ENCODE measurements at places on chromosomes 4 and X.

DNA sequence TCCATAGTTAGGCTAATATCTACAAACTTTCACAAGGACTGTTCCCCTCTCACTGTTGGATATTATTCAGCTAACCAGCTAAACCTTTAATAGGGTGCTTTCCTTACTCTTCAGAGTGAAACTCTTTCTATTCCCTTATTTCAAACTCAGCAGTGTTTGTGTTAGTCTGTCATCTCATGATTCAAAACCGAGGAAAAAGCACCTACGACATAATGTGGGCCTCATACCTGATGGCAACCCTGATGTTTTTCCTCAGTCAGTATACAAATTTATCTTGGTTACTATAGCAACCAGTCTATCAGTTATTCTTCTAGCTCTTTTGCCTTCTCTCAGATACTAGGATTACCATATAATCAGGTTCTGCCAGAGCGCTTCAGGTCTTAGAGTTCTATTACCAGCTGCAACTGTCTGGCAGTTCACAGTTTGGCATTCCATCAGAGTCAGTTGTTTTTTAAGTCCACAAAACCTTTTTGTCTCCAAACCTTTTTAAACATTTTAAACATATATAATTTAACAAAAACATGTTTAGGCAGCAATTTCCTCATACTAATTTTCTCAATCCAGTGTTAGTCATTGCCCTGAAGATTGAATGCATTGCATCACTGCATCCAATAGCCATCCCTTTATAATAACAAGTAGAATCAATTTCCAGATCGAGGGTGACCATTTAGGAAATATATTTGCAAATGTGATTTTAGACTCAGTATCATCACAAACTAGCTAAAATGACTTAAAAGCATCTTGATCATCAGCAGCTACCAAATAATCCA is 7.4 kb downstream of the WDR44 start:
- DNase-seq: no peak

DNA sequence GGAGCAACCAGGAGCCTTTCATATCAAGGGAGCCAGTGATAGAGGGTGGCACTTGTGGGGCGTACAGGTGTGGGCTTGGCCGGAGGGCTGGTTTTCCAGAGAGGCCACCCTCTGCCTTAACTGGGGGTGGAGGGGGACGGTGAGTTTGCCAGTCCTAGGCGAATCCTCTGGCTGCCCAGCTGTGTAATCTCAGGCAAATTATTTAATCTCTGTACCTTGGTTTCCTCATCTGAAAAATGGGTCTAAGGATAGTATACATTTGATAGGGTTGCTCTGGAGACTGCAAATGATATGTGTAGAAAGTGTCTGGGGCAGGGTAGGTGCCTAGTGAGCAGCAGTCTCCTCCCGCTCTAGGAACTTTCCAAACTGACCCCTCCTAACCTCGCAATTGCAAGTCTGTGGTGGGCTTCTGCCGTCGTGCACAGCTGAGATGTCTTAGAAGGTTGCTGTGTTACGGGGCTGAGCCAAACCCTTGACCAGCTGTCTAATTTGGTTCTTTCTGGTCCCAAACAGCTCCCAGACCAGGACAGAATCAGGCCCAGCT is 3.8 kb upstream of the CXCR3 start:
- no peak for DNase-seq

- no peak for DNase-seq
Measured at GRCh38 chr4:53906606-53907190, 157.7 kb downstream of the CHIC2 start.

DNA sequence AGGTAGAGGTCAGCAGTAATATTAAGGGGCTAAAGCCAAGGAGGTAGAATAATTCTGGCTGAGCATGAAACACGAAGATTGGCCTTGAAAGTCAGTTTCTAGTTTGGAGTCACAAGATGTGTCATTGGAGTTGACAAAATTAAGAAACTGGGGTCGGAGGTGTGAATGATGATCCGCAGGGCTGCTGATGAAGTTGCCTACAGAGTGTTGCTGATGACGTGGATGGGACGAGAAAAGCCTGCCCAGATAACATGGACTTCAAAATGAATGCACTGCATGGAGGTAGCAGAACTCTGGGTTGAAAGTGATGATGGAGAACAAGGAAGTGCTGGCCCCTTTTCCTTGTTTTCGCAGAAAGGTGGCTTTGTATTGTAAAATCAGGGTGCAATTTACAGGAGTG is 60.5 kb downstream of the DTHD1 start:
- DNase-seq: no peak

GRCh38 chr4:11111876-11112275 is 316.8 kb downstream of the HS3ST1 start:
- no peak for DNase-seq

GRCh38 chr4:16989371-16989770 is 90.9 kb upstream of the LDB2 start:
- DNase-seq: no peak

All from D341Med (cell line).